ENCODE measurements at places on chromosomes 16 and 17.

GRCh38 chr17:40486522-40487370 is 14.7 kb downstream of the TNS4 start:
- DNase-seq: no peak

DNA sequence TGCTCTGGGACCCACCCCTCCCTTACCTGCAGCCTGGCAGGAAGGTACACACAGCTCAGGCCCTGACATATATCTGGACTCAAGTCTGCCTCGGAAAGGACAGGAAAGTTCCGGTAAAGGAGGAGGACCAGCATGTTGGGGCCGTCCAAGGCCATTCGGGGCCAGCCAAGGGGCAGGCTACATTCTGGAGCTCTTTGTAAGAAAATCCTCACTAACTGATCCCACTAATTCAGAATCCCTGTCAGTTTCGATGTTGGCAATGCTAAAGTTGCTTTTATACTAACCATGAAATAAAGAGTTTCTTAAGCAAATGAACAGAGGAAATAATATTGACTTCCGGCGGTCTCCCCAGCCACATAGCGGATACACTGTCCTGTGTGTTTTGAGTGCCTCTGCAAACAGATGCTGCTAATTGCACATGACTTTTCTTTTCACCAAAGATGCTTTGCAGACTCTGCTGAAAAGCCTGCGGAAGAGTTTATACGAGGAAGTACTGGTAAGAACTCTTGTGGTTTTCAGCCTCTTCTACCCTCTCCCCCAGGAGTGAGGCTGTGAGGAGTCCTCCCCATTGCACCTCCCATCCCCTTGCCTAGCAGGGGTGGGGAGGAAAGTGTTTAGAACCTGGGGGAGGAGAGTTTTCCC is 54.8 kb downstream of the PLXDC1 start:
- DNase-seq: no peak

GRCh38 chr17:44390250-44390870 is 911 bp upstream of the ITGA2B start:
- no peak for DNase-seq

DNA sequence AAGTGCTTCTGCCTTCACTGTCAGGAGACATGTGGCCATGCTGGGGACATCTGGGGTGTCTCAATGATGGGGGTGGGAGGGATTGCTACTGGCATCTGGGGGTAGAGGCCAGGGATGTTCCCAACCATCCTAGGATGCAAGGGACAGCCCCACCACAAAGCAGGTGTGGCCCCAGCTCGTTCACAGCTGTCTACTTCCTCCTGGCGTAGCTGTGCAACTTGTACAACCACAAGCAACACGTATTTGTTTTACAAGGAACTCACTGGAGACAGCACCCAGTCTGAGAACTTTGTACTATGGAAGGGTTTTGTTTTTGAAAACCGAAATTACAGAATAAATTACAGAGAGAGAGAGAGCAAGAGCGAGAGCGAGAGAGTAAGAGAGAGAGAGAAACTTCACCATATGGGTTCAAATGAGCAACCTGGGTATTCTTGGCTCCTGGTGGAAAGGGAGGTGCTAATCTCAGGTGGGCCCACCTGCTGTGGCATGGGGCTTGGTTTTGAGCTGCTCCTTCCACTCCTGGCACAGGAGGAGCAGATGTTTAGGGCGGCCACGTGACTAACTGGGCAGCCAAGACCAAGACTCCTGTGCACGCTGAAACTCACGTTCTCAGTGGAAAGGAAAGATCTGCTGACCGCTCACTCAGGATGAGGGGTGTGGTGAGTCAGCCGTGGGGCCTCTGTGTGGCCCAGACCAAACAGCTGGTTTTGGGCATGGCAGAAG is 17.5 kb upstream of the TNFRSF13B start:
- DNase-seq: no peak

- no peak for DNase-seq
Observed at GRCh38 chr16:85437166-85438052, 175.7 kb upstream of the GSE1 start.

DNA sequence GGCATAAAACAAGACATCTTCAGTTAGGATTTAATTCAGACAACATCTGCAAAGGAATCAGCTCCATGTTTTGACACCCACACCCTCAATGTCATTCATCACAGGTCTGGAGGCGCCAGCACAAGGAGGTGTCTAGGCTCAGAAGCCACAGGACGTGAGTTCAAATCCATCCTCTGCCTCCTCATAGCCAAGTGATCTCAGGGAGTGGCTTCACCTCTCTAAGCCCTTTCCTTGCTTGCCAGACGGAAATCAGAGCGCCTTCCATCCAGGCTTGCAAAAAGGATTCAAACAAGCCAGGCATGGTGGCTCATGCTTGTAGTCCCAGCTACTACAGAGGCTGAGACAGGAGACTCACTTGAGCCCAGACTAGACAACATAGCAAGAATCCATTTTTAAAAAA is 84.6 kb downstream of the GSG1L start:
- no peak for DNase-seq

DNA sequence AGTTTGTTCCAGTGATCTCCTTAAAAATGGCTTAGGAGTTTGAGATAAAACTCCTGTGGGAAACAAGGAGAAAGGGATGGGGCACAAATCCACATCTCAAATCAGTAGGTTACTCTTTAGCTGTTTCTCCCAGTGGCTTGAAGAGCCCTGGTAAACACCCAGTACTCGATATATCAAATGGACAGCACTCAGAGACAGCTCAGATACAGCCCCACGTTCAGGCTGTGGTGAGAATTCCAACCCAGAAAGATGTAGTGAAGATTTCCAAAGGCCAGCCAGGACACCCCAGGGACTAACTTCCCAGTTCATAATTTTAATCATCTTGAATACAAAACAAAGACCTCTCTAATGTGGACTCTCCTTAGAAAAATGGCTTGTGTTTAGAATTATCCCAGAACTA is 6.4 kb upstream of the VEZF1 start:
- DNase-seq: no peak

- DNase-seq: no peak
Observed at GRCh38 chr17:1216217-1217088, 36.7 kb upstream of the ABR start.

- DNase-seq: no peak
Observed at GRCh38 chr17:31130286-31131224, 35.8 kb downstream of the NF1 start.

DNA sequence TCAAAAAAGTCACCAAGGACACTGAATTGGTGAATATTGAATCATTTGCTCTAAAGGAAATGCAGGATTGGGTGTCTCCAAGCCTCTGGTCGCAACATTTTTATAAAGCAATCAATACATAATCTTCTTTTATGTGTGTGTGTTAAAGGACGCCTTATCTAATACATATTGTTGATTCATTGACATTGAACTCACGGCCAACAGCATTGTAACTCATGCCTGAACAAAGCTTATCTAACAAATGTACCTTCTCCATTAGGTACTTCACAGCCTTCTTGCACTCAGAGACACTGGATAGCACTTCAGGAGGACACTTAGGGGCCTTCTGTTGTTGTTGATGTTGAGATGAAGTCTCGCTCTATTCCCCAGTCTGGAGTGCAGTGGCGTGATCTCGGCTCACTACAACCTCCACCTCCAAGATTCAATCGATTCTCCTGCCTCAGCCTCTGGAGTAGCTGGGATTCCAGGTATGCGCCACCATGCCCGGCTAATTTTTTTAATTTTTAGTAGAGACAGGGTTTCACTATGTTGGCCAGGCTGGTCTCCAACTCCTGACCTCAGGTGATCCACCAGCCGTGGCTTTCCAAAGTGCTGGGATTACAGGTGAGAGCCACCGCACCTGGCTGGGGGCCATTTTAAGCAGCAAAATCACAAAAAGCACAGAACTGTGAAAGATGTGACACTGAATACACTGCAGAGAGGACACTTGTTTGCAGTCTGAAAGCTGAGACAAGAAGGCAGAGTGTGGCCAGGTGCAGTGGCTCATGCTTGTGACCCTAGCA is 13.2 kb upstream of the PDXDC1 start:
- no peak for DNase-seq

DNA sequence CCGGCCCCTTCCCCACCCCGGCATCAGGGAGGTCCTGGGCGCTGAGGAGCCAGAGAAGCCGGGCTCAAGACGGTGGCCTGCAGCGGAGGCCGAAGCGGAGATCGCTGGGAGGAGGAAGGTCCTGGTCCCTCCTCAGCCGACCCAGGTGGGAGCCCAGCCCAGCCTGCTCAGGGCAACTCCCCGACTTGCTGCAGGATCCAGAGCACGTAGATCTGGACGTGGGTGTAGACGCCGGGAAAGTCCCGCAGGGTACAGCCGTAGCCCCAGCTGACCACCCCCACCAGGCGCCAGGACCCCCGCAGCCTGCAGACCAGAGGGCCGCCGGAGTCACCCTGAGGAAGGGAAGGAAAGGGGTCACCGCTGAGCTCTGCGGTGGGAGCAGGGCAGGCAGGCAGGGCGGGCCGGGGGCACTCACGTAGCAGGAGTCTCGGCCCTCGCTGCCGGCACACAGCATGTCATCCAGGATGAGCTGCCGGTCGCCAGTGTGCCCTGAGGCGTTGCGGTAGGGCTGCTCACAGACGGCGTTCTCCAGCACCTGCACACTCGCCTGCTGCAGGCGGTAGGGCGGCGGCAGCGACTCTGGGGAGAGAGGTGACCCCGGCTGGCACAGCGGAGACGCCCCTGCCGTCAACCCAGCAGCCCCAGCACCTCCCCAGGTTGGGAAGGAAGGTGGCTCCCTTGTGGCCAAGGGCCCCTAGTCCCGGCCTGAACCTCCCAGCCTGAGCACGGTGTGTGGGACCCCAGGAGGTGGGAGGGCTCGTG is 5.4 kb downstream of the TPSD1 start:
- no peak for DNase-seq

GRCh38 chr17:70288540-70289290 is 119.4 kb downstream of the KCNJ2 start:
- no peak for DNase-seq

GRCh38 chr16:83802135-83802534 is 5.6 kb upstream of the HSBP1 start:
- DNase-seq: no peak

- no peak for DNase-seq
Observed at GRCh38 chr16:49556606-49557446, 183.2 kb downstream of the C16orf78 start.

GRCh38 chr17:44906010-44906646 is 6.9 kb upstream of the EFTUD2 start:
- DNase-seq: no peak

GRCh38 chr17:4710693-4711634 is 532 bp downstream of the ARRB2 start:
- DNase-seq: no peak

GRCh38 chr17:51814521-51814920 is 344.0 kb downstream of the CA10 start:
- DNase-seq: no peak

DNA sequence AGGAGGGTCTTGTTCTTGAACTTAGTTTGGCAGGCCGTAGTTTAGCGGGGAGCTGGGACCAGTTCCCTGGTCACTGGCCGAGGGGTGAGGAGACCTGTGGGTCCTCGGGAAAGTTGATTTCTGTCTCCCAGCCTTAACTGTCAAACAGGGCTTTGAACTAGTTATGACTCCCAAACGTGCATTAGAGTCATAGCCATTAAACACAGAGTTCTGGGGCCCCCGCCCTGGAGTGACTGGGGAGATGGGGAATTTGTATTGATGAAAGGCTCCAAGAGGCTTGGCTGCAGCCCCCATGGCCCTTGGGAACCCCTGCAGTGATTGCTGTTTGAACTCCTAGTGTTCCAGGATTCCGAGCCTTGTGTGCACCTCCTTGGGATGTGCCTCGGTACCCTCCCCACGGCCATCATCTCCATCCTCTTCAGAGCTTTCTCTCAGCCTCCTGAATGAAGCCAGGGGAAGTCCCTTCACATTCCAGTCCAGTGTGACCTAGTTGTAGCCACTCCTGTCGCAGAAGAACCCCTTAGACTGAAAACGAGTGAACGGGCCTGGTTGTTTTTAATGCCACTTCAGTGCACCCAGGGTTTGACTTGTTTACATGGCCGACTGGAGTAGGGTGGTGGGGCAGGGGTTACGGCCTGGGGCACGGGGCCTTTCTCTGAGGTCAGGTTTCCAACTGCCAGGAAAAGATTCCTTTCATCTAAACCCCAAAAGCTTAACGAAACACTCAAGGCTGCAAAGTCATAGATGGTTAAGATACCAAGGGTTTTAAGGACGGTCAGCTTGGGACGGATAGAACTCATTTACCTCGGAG is 1.4 kb downstream of the MPRIP start:
- no peak for DNase-seq

GRCh38 chr16:4356820-4357219 is 5.7 kb upstream of the PAM16 start:
- DNase-seq: no peak

GRCh38 chr17:5793899-5794298 is 209.6 kb upstream of the NLRP1 start:
- no peak for DNase-seq

DNA sequence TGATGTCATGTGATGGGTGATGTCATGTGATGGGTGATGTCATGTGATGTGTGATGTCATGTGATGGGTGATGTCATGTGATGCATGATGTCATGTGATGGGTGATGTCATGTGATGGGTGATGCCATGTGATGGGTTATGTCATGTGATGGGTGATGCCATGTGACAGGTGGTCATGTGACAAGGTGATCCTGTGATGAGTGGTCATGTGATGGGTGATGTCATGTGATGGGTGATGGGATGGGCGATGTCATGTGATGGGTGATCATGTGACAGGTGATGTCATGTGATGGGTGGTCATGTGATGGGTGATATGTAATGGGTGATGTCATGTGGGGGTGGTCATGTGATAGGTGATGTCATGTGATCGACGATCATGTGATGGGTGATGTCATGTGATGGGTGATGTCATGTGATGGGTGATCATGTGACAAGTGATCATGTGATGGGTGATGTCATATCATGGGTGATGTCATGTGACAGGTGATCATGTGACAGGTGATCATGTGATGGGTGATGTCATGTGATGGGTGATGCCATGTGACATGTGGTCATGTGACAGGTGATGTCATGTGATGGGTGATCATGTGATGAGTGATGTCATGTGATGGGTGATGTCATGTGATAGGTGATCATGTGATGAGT is 17.2 kb downstream of the CD300LB start:
- no peak for DNase-seq

DNA sequence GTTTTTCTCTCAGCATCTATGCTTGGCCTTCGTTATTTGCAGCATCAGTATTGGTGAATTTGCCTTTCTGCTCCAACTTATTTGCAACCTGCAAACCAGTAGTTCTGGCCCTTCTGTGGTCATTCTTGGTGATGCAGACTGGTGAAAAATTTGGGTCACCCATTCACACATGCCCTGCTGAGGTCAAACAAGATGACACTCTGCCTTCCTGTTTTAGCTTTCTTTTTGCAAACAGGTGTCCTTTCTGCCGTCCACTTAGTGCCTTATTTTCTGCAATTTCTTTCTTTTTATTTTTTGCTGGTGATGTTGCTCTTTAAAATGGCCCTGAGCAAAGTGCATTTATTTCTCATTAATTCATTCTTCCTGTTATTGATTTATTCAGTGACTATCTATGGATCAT is 31.3 kb downstream of the PLCG2 start:
- no peak for DNase-seq

Data from stimulated activated CD8-positive, alpha-beta memory T cell treated with anti-CD3 and anti-CD28 coated beads, Interleukin-7, amount 100 ng/mL, for 24 hours (primary cell).